ENCODE measurements at places on chromosomes 2 and 18.

GRCh38 chr18:52617931-52618330, 277.9 kb downstream of the DCC start:
- DNase-seq = no peak

GRCh38 chr18:24795129-24795528, 334.7 kb downstream of the HRH4 start:
- DNase-seq = no peak

- DNase-seq = no peak
Measured at GRCh38 chr2:134131681-134132489, 122.0 kb upstream of the MGAT5 start.

DNA sequence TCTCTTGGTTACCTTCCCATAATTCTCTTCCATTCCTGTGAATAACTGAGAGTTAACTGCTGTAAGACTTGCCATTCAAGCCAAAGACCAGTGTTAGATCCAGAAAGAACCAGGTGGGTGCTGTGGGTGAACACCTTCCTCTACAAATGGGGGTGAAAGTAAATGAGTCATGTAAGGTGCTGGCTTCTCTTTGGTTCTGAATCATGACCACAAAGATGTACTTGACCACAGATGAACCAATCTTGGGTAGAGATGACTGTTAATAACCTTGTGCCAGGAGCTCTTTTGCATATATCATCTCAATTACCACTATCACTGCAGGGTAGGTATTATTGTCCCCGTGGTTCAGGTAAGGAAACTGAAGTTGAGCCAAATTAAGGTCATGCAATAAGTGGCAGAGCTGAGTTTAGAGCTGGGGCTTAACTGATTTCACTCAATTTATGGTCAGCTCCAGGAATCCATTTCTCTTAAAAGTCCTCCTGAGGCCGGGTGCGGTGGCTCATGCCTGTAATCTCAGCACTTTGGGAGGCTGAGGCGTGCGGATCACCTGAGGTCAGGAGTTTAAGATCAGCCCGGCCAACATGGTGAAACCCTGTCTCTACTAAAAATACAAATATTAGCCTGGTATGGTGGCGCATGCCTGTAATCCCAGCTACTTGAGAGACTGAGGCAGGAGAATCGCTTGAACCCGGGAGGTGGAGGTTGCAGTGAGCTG, 244.9 kb upstream of the CXCR4 start:
- no peak for DNase-seq

DNA sequence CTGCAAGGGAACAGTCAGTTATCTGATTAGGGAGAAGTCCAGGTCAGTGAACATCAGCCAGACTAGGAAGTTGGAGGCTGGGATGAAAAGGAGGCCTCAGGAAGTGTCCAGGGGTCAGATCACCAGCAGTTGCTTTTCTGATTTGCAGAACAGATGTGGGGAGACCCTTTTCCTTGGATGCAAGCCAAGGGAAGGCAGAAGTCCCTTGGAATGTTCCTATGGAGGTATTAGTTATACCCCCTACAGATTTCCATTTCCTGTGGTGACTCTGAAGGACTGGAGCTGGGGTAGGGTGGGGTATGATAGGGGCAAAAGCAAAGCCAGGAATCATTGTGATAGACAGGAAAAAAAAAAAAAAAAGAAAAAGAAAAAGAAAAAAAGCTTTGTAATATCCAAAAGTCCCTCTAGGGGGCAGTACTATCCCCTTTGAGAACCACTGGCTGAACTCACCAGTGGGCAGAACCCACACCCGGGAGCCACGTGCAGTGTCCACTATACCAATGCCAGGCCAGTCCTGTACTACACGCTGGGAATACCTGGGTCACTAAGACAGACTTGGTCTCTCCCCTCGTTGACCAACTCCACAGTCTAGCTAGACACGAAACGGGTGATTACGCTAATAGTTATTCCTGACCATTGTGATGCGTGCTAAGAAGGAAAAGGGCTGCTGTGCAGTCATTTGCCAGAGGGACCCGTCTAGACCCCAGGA, 7.4 kb downstream of the DYSF start:
- no peak for DNase-seq

DNA sequence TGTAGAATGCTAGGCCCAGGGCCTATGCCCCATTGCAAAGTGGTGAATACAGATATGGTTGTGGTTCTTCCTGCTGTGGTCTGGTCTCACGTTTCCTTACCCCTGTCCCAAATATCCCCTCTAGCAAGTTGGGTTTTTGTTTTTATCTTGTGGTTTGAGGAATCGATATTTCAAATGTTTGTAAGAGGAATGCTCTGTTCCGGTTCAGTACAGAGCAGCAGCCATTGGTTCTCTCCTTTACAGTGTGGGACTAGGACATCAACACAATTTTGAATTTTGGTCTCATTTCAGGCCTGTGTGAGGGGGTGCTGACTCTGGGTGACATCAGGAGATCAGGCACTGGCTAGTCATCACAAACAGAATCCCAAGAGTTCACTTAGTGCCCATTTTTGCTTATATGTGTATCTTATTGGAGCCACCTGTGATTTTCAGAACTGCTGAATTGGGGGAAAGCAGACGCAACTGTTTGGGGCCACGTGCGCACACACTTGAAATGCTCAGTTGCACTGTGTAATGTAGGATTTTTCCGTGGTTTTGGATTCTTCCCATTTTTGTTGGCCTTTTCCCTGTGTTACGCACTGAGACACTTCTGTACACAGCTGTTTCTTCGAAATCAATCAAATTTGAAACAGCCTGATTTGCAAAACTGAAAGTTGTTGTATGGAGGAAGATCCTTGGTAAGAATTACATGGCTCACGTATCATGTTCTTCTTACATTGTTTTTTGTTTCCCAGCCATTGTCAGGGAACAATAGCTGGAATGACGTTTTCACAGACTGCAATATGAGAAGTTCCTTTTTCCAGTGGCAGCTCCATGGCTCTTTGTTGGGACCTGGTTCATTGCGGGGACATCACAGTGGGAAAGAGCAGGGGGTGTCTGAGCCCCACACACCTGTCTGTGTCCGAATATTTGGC, 8.6 kb downstream of the SH3BP4 start:
- DNase-seq = no peak

DNA sequence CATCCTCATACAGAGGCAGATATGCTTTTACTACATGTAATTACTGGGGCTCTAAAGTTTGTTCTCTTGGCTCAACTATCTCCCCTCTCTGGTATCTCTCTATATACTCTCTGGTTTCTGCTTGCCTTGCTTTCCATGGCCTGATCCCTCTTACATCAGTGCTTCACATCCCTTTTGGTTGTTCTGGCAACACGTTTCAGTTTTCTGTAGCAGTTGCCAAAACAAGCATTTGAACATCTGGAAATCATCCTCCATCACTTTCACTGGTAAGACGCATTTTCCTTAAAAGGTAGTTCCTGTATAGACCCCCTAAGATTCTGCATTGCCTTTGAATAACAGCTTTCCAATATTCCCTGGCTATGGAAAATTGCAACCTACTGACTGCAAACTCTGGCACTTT, 25.9 kb downstream of the COL5A2 start:
- no peak for DNase-seq

- DNase-seq = no peak
Measured at GRCh38 chr2:38935568-38936172, 46.0 kb downstream of the ARHGEF33 start.

DNA sequence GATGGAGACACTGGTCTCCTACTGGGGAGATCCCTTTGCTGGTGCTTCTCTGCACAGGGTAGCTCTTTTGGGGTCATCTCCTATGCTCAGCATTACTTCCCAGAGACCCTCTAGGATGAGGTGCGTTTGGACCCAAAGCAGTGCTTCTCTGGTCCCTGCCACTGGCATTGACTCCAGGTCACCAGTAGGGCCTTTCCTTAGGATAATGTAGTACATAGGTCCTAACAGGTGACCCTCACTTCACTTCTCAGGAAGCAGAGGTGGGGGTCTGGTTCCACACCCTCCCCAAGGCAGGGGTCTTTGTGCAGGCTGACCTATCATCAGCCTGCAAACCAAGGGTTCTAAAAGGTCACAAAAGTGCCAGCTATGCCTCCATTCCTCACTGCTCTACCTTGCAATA, 145.8 kb upstream of the HS6ST1 start:
- no peak for DNase-seq

DNA sequence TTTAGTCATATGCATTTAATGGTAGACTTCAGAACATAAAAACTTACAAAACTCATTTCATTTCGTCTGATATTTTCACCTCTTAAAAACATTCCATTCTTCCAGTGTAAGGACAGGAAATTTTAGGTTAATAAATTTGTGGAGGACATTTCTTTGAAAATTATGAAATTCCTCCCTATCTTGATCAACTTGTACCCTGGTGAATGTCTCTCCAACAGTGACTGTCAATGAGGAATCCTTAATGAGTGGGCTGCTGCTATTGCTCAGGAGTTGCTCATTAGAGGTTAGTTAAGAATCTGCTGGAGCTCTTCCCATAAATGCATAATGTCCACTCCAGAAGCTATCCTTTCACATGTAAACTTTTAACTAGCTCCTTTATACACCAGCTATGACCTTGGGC, 69.1 kb downstream of the LRP1B start:
- DNase-seq = no peak

- DNase-seq = no peak
Measured at GRCh38 chr18:58095222-58095621, 51.2 kb downstream of the NEDD4L start.

- DNase-seq = no peak
Measured at GRCh38 chr2:202091476-202091875, 18.4 kb downstream of the KIAA2012 start.

GRCh38 chr2:122168799-122169198, 413.3 kb downstream of the TSN start:
- no peak for DNase-seq

- DNase-seq = no peak
Measured at GRCh38 chr2:60252581-60253150, 300.8 kb downstream of the BCL11A start.

DNA sequence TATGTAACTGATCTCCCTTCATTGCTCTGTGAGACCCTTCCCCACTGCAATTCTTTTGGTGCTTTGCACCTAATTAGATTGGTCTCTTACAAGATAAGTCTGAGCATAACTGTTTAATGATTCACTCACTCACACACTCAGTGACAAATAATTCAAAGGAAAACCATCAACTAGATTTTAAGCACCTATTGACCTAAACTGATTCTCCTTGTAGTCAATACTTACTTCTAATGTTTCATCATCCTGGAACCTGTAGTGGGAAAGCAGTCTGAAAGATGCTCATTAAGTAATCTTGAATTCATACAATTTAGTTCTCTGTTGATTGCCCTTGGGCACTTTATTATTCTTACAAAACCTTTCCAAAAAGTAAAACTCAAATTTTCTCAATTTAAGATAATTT, 74.3 kb upstream of the COL5A2 start:
- no peak for DNase-seq

DNA sequence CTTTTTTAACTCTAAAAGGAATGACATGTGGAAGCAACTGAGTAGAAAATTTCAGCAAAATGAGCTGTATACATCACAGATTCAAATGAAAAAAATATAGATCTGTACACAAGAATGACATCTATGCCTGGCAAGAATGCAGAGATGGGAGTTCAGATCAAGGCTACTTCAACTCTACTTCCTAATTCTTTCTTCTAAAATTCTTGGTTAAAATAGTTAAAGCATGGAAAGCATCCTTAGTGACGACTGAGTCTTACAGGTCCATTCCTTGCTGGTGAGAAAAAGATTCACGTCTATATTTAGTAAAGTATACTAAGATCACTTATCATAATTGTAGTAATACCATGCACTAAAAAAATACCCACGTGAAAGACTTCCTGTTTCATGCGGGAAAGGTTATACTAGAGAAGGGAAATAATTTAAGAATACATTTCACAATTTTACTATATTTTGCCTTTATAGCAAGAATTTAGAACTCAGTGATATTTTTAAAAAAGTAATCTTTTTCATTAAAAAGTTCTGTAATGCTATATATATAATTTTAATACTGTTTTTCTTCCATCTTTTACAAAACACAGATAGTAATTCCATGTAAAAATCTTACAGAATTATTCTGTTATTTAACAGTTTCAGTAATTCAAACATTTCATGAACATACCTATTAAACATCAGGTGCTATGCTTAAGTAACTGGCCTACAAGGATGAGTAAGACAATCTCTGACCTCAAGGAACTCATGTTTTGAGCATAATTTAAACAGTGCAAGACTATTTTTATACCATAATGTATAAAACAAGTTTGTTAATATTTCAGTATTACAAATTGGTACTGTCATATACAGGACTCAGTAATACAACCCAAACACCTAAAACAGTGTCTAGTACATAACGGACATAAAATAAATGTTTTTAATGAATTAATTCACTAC, 159.6 kb downstream of the BAZ2B start:
- DNase-seq = no peak

DNA sequence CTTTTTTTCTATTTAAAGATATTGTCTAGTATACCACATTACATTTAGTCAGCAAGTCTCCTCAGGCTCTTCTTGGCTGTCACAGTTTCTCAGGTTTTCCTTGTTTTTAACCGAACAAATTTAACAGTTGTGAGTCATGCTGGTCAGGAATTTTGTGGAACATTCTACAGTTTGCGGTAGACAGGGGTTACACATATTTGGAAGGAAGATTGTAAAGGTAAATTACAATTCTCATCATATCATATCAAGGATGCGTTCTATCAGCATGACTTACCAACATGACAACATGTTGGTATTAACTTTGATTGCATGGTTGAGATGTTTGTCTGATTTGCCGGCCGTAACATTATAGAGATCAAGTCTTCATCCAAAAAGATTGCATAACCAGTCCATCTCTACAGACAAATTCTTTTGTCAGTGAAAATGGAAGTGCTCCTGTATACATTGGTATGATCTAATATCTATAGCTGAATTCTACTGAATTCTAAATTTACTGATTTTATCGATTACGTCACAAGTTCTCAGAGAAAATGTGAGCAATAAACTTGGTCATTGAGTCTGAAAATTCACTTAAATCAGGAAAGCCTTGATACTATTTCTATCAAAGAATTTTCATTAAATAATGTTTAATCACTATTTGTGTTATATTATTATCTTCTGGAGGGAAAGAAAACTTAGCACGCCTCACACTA, 664.4 kb upstream of the SLC8A1 start:
- no peak for DNase-seq

- DNase-seq = no peak
Measured at GRCh38 chr2:107146181-107146580, 260.2 kb upstream of the ST6GAL2 start.

DNA sequence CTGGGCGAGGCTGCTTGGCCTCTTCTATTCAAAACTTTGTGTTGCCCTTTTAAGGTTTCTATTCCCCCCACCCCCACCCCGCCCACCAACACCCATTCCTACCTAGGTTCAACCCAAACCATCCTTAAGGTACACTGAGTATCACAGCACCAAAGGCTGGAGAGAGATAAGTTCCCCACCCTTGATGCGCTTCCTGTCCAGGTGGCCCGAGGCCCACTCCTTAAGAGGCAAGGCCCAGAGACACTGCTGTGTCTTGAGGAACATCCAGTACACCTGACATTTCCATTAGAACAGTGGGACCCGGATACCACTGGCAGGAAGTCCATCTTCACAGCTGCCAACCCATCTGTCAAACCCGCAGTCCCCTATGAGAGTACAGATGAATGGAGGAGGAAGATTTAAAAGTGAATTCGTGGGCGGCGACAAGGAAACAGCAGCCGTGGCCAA, 277 bp upstream of the INPP1 start:
- no peak for DNase-seq

Measured in T-helper 22 cell (primary cell).